ENCODE measurements at places on chromosomes 16 and 17. TPM values are rescaled to one million over a fixed set of nuclear protein-coding genes. Genes with fewer than 3 reads are reported as not detected.

KRT20 gene
- total RNA-seq = not detected

DNA sequence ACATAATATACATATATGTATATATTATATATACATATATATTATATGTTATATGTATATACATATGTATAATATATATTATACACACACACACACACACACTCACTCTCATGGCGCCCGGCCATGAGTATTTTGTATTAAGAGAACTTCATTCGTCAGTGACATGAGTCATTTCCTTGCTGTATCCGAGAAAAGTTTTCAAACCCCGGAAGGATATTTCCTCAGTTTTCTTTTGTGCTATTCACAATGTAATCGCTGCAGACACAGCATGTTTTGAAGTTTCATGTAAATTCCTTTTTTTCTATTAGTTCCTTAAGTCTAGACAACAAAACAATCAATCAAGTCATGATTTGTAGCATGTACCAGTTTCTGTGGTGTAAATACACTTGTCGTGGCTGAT, 33.3 kb downstream of the OR1D5 start:
- peak; percentile 39 for DNase-seq

DNA sequence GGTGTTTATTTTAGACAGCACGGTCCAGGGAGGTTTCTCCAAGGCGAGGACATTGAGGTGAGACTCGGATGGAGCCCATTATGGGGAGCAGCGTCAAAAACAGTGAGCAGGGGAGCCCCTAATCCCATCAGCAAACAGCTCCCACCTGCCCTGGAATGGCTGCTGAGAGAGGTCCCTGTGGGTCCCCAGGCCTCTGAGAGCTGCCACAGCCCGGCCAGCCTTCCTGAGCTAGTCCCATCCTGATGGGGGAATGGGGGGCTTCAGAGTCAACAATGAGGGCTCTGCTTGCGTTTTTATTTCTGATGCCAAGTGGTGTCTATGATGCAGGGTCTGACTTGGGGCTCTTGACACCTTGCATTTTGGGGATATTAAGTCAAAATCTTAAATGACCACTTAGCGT, 128.4 kb downstream of the GSG1L start:
- no peak for DNase-seq

- no peak for DNase-seq
These were observed 209.7 kb downstream of the MSI2 start for GRCh38 chr17:57466017-57466471.

GRCh38 chr17:28862561-28862960, 7.7 kb downstream of the ERAL1 start:
- DNase-seq = no peak

DNA sequence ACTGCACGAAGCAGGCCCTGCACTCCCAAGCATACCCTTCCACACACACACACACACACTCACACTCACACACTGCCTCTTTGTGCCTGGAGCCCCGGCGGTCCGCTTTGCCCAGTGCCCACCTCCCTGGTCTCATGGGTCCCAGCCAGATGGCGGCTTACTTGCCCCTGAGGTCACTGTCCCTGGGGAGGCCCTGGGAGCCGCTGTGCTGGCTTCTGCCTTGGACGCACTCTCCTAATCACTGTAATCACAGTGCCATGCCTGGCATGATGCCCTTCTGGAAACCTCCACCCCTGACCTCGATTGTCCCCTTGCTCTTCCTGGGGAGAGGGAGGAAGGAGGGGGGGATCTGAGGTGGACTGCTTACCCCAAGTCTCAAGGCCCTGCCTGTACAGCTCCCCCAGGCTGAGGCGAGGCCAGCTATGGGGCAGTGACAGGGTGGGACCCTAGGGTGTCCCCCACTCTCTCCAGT, 36.0 kb downstream of the ARHGAP23 start:
- no peak for DNase-seq

DNA sequence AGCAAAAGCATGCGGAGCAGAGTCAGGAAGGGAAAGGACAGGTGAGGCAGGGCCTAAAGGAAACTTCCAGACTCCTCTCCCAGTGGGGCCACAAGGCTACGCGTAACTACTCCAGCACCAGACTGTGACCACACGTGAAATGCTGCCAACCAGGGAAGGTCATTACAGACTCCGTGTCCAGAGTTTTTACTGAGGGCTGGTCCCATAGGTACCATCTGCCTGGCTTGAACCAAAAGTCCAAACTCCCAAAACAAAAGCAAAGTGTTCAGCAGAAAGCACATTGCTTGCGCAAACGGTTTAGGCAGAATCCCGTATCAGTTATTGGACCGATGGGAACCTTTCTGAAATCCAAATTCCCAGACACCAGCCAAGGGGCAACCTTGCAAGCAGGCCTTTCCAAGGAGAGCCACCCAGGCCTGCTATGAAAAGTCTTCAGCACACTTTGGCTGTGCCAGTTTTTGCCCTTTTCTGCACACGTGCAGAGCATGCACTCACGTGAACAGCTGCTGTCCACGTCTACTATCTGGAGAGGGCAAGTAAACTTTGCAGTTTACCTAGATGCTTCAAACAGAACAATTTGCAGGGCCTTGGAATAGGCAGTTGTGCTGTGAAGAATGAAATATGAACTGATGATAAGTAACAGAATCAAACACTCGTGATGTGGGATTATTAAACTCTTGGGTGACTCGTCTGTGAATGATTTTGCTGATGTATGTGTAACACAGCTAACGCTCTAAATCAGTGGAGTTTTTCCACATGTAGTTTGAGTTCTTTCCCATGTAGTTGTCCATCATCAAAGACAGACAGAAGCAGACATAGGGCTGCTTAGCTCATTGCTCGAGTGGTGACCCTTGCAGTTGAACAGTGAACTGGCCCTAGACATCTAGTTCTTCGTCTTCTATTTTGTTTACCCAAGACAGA, 58.1 kb upstream of the CRISPLD2 start:
- no peak for DNase-seq

DNA sequence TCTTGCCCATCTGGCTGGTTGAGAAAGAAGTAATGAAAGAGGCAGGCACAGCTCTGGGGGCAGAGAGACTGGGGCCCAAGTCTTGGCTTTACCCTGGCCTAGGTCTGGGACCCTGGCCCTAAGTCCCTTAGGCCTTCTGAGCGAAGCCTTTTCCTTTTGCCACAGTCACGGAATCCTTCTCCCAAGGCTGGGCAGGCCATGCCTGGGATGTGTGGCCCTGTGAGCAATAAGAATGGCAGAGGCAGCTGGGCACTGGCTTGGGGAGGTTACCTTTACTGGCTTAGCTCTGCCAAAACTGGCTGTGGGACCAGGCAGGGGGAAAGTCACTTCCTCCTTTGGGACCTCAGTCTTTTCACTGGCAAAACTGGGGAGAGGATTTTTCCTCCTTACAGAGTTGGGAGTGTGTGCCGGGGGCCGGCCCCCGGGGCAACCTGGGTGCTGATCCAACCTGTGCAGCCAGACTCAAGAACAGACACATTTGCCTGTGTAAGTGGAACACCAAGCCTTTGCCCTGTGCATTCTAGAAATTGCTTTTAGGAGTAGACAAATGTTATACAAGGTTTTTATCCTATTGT, 12.9 kb downstream of the FOXF1 start:
- no peak for DNase-seq

- peak; percentile 86 for DNase-seq
These were observed 38.2 kb downstream of the KSR1 start for GRCh38 chr17:27494192-27495091.

GRCh38 chr17:63426041-63426916, 19.8 kb downstream of the CYB561 start:
- DNase-seq = no peak

DNA sequence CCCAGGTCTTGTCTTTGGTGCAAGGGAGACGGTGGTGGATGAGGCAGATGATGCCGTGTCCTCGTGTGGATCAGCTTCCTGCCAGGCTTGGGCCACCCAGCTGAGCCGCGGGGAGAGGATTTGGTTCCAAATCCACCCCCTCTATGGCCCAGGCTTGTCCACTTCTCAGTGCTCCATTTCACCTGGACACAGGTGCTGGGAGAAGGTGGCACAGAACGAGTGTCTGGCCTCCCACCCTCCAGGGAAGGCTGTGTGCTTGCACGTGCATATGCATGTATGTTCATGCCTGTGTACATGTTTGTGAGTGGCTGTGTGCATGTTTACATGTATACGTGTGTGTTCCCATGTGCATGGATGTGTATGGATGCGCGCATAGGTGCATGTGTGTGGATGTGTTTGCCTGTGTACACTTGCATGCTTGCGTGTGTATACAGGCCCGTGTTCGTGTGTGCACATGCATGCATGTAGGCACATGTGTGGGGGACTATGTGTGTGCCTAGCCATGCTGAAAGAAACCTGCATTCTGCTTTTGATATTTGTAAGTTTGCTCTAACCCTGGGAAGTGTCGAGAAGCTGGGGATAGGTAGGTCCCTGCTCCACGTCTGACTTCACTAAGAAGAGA, 196.3 kb downstream of the IRF8 start:
- no peak for DNase-seq

DNA sequence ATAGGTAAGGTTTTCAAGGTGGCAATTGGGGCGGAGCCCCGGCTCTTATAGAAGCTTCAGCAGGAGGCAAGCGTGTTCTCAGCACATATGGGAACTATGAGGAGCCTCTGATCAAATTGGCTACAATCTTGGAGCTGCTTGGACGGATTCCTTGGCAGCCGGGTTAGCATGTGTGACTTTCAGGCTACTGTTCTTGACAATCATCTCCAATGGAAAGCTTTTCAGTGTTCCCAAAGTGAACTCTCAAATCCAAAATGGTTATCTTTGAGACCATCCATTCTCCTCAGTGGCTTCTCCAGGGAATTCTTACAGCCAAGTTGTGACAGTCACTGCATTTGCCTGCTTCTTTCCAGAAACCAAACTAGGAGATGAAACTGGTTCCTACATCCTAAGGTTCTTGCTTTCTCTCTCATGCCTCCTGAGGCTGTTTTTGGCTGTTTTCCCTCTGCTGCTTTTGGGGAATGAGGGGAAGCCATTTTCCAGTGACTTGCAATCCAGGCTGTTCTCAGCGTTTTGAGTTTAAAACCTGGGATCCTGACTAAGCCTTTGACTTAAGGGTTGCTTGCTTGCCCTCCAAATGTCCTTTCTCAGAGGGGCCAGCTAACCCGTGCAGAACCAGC, 10.9 kb downstream of the HAS3 start:
- DNase-seq = no peak

DNA sequence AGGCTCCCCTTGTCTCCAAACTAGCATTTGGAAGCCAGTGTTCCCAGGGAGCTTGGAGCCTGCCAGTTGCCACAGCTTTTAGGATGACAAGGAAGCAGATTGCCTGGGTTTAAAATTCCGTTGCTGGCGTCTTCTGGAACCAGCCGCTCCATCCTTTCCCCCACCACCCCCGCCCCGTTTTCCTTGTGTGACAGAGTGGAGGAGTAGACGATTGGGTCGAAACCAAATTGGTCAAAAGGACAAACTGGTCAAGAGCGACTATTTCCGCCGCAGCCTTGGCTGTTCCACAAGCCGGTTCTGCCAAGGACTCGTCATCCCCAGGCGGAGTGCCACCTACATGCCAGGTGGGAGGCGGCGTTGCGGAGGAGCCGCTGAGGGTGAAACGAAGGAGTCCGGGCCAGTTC, 91.1 kb downstream of the RPA1 start:
- no peak for DNase-seq

KRT32 gene
- total RNA-seq = not detected

PIMREG gene
- total RNA-seq = 0.62 TPM

- no peak for DNase-seq
These were observed 526 bp downstream of the MRPS23 start for GRCh38 chr17:57849163-57849873.

ZNF771 gene
- total RNA-seq = 3.8 TPM

- peak; percentile 50 for DNase-seq
These were observed 103.4 kb downstream of the ZNF778 start for GRCh38 chr16:89320782-89321501.

DNA sequence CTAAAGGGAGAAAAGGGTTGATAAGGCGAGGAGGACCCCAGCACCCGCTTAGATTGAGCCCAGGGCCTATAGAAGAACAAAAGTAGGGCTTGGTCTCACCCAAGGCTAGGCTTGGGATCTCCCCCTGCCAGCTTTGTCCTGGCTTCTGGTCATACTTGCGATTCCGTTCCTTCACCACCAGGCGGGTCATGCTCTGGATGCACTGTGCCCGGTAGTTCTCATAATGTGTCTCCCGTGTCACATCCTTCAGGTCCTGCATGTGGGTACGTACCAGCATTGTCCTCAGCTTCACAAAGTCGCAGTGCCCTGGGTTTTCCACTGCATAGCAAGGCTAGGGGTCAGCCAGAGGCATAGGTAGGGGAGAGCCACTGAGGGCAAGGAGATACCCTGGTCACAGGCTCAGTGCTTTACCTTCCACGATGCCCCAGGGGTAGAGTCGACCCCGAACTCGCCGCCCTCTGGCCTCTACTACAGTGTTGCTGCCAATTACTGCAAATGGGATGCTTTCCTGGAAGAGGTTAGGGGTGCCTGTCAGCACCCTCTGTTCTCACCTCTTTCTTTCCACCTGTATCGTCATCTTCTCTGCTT, 6.5 kb upstream of the MTMR4 start:
- DNase-seq = no peak

DNA sequence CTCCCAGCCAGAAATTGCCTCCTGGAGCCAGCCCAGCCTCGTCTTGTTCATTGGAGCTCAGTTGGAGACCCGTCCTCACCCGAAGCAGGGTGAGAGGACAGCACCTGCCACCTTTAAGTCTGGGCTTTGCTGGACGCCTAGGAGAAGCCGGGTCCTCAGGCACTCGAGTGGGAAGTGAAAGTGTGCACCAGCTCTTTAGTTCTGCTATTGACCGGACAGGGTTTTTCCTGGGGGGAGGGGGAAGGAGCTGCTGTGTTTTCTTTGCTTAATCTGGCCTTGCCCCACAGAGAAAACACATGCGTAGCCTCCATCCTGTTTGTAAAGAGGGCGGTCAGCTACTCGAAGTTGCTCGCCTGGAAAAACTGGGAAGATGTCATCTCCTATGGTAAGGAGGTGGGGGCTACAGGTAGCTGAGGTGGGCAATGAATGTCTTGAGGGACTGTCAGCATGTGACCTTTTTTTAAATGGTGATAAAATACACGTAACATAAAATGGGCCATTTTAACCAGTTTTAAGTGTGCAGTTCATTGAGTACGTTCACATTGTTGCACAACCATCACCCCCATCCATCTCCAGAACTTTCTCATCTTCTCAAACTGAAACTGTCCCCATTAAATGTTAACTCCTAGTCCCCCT, 34.4 kb downstream of the CMIP start:
- peak; percentile 76 for DNase-seq

DNA sequence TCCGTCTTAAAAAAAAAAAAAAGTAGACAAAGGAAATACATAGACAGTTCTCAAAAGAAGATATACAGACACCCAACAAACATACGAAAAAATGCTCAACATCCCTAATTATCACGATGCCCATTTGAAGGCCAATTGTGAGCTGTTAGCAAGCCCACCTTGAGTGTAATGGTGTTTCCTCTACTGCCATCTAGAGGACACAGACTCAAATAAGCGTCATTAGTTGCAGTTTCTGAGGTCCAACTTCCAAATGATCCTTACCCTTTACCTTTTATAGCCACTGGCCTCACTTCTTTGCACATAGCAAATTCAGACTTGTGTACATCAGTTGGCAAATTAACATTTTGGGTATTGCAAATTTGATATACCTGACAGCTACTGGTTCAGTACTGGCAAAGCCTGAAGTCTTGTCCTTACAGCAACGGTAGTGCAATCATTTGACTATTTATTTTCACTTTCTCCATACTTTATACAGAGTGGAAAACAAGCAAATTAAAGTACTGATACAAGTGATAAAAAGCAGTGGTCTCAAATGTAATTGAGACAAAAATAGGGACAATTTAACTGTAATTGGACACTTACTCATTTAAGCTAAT, 536.3 kb upstream of the EEF2KMT start:
- no peak for DNase-seq

Data from lower lobe of right lung (tissue), 2 donors.